GM23338 (cell line): ENCODE measurements at places on chromosomes 12 and 14. TPM values are rescaled to one million over a fixed set of nuclear protein-coding genes. Genes with fewer than 3 reads are reported as not detected.

SMIM41 gene
- total RNA-seq: 0.12 and 0.66 TPM in 2 replicates

BCL11B gene
- 5.6 and 6.7 TPM in 2 replicates for total RNA-seq

ITGA7 gene
- 45.3 and 49.1 TPM in 2 replicates for total RNA-seq

IFNG-AS1 gene
- total RNA-seq: not detected in 2 replicates

LYZ gene
- not detected in 2 replicates for total RNA-seq

SRRM4 gene
- 0.63 and 0.93 TPM in 2 replicates for total RNA-seq

TTC8 gene
- total RNA-seq: 10.5 and 15.0 TPM in 2 replicates

CCDC197 gene
- total RNA-seq: not detected in 2 replicates

CEP83 gene
- 24.7 and 29.8 TPM in 2 replicates for total RNA-seq

ZBTB42 gene
- total RNA-seq: 4.4 and 7.5 TPM in 2 replicates

DNA sequence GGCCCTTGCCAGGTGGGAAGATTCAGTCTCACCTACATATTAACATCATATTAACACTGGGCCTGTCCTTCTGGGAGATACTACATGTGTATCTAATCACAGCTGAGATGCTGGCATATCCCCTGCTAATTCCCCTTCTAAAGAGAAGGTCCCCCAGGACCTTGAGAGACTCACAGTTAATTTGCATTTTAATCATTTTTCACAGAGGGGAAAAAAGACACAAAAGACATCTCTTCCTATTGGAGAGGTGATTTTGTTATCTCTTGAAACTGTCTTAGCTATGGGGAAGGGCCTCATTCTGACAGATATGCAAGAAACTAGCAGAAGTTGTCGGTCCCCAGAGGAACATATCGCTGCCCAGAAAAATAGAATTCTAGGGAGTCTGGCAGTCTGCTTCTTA is 7.5 kb downstream of the C14orf132 start:
- no peak for DNase-seq

- DNase-seq: no peak
Observed at GRCh38 chr12:6771509-6772330, 600 bp upstream of the LAG3 start.

DNA sequence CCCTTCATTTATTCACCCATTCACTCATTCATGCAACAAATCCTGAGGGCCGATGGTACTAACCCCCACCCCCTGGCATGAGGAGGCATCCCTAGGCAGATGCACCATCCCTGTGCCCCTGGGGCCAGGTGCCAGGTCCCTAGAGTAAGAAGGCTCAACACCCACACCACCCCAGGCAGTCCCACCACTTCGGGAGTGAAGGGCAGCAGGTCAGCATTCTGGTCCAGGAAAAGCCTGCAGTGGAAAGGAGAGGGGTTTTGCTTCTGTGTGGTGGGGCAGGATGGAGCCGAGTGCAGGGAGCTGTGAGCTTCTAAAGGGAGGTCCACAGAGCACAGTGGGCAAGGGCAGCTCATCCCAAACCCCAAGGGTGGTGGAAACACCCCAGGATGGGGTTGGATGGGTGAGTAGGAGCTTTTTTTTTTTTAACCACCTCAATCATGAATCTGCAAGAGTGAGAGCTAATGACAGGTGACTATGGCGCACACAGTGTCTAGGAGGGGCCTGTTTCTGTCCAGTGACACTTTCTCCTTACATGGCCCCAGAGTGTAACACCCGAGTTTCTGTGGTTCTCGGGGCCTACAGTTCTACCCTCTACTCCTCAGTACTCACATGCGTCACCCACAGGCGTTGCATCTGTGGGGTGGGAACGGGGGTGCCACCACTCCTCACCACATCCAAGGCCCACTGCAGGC is 414.3 kb downstream of the TMEM121 start:
- no peak for DNase-seq

- no peak for DNase-seq
Observed at GRCh38 chr12:49541911-49542505, 3.2 kb downstream of the KCNH3 start.

DNA sequence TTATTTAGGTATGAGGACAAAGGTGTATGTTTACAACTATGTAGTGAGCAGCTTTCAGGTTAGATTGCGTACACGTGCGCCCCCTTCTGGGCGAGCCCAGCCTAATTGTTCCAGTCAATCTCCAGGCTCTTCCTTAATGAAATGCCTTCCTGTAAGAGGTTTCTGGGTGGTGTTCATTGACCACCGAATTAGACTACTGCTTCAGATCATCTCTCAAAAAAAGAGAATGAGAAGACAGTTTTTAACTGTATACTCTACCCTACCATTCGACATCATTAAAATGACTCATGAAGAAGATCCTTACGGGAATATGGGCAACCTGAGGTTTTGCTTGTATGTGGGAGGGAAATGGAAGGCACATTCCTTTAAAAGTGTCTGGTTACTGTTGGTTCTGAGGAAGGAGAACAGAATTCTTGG is 2.1 kb downstream of the LUM start:
- peak; percentile 78 for DNase-seq

- DNase-seq: no peak
Observed at GRCh38 chr14:89660166-89660565, 243.1 kb upstream of the FOXN3 start.

GRCh38 chr14:92963301-92964123 is 40.6 kb downstream of the CHGA start:
- DNase-seq: no peak

DNA sequence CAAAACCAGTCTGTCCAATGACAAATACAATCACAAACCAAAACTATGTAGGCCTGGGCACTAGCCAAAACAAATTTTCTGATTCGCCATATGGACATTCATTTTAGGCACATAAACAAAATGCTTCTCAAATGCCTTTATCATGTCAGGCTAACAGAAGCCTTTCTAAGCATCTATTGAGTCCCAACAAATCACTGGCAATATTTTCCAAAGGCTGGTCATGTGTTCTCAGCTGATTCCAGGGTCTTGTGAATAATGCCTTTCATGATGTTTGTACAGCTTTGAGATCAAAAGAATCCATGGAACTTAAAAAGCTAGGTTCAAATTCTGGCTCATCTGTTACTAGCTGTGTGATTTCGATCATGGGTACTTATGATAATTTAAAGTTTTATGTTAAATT is 16.1 kb downstream of the FSCB start:
- DNase-seq: no peak

GRCh38 chr12:23550753-23551152 is 398.7 kb downstream of the SOX5 start:
- DNase-seq: no peak

GRCh38 chr14:72452774-72453173 is 441.1 kb downstream of the DPF3 start:
- no peak for DNase-seq

- DNase-seq: peak; percentile 16
Observed at GRCh38 chr12:28817524-28817923, 331.6 kb upstream of the FAR2 start.

GRCh38 chr14:100750762-100751699 is 24.3 kb downstream of the DLK1 start:
- DNase-seq: no peak

DNA sequence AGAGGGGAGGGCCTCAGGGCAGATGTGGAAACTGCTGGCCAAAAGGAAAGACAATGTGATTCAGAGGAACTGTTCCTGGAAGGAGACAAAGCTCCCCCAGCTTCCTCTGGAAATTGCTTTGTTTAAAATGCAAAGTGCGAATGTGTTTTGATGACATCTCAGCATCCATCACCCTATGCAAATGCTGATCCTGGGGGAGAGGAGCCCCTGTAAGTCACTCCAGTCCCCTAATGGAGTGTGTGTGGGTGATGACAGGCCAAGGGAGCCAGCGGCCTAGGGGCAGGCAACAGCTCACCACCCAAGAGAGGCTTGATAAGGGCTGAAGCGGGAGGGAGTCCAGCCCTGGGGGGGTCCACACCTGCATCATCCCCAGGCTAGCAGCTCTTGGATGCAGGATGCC is 134.2 kb downstream of the ESRRB start:
- no peak for DNase-seq

DNA sequence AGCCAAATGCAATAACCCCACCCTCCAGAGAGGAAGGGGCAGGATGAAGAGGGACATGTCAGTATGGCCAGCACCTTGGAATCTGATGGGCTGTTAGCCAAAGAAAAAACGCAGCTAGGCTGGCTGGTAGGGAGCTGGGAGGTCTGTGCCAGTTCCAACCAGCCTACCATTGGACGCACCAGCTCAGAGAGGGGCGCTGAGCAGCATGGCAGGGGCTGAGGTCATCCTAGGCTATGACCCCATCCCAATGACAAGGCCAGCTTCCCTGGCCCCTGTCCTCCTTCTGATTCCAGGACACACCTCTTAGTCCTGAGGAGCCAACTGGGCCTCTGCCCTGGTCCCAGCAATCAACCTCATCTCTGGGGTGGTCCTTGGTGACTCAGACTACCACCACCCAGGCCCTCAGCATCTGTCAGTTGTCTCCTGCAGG is 12.2 kb downstream of the ACTN1 start:
- no peak for DNase-seq

GRCh38 chr14:90758959-90759358 is 57.3 kb downstream of the TTC7B start:
- DNase-seq: no peak

GRCh38 chr14:30966415-30967363 is 58.8 kb upstream of the AP4S1 start:
- DNase-seq: no peak

- no peak for DNase-seq
Observed at GRCh38 chr14:55665067-55665675, 85.2 kb downstream of the KTN1 start.

DNA sequence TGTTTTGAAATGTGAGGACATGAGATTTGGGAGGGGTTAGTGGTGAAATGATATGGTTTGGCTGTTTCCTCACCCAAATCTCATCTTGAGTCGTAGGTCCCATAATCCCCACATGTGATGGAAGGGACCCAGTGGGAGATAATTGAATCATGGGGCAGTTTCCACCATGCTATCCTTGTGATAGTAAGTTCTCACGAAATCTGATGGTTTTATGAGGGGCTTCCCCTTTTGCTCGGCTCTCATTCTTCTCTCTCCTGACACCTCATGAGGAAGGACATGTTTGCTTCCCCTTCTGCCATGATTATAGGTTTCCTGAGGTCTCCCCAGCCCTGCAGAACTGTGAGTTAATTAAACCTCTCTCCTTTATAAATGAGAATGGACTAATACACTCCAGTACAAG is 18.0 kb downstream of the GALNT6 start:
- DNase-seq: no peak

- no peak for DNase-seq
Observed at GRCh38 chr14:92615451-92615850, 101.9 kb downstream of the RIN3 start.

DNA sequence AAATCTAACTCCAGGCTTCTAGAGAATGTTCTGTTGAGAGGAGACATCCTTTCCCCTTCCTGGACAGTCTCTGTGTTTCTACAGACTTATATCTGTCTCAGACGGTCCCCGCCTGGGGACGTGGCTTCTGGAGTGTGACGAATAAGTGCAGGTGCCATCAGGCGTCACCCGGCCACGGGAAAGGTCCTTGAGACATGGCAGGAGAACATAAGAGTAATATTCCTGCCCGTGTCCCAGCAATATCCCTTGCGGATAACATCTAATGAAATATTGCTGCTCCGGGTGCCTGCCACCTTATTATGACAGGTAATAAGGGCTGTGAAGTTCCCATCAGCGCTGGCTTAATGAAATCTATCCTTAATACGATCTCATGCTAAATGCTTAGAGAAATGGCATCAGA is 139.6 kb downstream of the PIWIL1 start:
- DNase-seq: no peak

DNA sequence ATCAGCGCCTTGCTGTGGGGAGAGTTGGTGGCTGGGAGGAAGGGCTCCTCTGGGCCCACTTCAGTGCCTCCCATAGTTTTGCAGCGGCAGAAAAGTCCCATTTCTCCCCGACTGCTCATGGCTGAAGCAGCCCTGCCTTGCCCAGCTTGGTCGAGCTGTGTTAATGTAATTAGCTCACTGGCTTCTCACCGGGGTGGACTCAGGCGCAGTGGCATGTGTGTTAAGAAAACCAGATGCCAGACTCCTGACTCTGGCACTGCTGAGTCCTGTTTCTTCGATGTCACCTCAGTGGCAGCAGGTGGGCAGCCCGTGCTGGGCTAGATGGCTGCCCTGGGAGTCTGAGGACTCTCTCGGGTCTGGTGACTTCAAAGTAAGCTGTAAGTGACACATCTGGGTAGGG is 47.4 kb downstream of the CHST11 start:
- no peak for DNase-seq

- DNase-seq: no peak
Observed at GRCh38 chr12:117486840-117487659, 125.6 kb upstream of the NOS1 start.

DNA sequence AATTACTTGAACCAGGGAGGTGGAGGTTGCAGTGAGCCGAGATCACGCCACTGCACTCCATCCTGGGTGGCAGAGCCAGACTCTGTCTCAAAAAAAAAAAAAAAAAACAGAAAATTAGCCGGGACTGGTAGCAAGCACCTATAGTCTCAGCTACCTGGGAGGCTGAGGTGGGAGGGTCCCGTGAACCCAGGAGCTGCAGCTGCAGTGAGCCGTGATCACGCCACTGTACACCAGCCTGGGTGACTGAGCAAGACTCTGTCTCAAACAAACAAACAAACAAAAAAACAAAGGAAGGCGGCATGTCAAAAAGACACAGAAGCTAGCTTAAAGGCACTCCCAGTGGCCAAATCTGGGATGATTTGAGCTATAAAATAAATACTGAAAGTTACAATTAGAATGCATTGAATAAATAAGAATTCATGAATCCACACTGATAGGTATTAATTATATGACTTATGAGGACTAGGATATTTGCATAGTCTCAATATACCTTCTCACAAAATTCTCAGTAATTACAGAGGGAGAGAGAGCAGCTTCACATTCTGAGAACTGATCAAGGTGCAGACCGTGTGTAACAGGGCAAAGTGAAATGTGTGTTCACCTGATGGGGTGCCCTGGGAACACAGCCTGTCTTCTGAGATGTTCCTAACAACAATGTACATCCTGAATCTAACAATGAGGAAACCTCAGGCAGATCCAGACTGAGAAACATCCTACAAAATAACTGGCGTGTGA is 42.7 kb upstream of the GPR132 start:
- no peak for DNase-seq

DNA sequence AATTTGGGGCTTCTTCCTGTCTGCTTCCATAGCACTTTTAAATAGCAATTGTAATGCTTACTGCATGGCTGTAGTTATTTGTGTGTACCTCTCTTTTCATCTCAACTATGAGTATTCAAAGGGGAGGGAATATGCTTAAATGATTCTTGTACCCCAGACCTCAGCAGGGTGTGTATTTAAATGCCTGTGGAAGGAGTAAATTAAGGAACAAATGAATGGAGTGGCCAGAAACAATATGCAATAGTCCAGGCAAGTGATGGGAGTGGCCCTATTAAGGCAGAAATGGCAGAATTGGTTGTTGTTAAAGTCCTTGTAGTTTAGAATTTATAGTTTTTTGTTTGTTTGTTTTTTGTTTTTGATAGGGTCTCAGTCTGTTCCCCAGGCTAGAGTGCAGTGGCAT is 1.5 kb downstream of the RAD51B start:
- DNase-seq: no peak
